CD4-positive, alpha-beta T cell treated with Interleukin-21 for 1 hour (primary cell): ENCODE measurements at places on chromosomes 1 and 21.

- no peak for DNase-seq
Measured at GRCh38 chr1:240888039-240888786, 276.3 kb upstream of the GREM2 start.

DNA sequence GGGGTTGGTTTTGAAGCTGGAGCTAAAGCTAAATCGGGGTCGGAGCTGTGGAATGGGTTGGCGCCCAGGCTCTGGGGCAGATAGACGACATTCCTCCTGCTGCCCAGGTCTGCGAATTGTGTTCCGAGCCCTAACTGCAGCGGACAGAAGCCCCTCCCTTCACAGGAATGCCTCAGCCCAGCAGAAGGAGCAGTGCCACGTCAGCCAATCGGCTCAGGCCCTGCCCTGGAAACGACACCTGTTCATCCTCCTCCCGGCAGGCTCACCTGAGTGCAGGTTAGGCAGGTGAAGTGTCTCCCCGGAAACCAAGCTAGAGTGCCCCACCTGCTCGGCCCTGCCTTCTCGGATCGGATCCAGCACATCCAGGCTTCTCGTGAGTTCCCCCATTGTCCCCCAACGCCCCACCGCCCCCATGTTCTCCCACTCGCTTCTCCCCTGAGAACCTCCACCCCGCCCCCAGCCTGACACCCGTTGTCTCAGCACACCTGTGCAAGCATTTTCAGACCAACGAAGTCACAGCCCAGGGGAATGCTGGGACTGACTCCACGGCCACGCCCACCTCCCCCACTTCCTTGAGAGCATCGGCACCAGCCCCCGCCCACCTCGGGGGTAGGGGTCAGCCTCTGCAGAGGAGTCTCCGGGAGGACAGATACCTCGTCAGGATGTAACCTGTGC, 775 bp downstream of the TMEM125 start:
- DNase-seq, result no peak

DNA sequence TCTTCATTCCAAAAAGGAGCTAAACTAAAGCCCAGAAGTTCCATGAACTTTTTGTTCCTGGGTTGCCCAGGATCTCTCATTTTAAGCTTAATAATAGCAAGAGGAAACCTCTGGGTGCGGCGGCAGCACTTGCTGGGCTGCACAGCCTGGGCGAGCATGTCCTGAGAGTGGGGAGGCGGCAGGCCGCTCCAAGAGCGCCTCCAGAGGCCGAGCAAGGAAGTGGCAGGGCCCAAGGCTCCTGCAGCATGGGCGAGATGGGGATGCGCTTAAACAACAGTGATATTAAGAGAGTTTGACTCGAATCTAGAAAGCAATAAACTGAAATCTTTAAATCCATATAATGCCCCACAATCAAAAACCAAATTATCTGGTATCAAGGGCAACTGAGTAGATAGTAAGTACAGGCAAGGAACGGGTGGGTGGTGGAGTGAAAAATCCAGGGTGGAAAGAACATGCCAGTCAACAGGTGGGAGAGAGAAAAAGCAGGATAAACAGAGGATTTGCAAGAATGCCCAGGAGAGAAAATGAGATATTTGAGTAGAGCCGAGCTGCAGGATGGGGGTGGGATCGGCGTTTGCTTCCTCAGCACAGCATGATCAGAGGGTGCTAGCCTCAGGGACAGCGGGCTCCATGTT, 14.1 kb upstream of the TNR start:
- no peak for DNase-seq

DNA sequence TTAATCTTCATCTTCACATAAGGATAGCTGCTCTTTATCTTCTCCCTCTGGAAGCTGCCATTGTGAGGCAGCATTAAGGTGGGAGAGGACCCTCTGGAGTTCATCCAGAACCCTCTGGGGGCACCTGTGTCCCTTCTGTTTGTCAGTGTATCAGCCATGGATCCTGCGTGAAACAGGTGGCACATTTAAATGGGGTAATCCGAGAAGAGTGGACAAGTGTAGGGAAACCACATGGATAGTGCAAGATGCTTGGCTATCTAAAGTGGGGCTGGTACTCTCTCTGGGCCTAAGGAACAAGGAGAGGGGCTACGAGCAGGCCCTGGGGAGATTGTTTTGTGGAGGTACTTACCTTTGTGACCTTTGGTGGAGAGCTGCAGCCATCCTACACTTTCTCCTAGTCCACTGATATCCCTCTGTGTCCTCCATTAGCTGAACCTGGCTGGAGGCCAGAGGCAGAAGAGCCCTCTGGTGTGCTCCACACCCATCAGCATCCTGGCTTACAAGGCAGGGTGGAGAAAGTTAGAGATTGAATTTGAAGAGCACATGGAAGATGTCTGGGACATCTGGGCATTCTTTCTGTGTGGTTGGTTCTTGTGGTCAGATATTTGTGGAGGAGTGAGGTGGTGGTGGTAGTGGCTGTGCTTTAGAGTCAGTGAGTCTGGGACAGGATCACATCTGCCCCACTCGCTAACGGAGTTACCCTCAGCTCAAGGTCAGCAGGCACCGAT, 117.7 kb downstream of the FGGY start:
- no peak for DNase-seq

GRCh38 chr1:88650676-88651418, 33.2 kb upstream of the PKN2 start:
- DNase-seq, result no peak

- no peak for DNase-seq
Measured at GRCh38 chr1:205817364-205817763, 4.4 kb upstream of the SLC41A1 start.

DNA sequence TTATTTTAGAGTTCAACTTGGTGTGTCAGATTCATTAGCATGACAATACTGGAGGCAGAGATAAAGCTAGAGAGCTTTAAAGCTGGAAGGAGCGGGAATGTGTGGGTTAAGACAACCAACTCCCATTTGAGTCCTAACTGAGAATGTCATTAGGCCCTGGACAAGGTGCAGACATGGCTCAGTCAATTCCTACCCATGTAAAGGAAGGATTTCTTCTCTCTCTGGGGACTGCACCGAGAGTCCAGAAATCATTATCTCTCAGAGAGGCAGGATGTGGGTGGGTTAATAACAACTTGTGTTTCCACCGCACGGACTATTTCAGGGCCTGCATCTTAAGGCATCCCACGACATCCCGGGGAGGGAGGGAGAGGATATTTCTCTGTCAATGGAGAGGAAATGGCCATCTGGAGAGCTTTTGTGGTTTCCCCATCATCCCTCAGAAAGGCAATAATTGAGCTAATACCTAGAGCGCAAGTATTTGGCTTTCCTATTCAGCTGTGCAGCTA, 46.7 kb upstream of the SARS1 start:
- DNase-seq, result no peak

GRCh38 chr21:38439426-38439825, 58.9 kb downstream of the ERG start:
- DNase-seq, result no peak

DNA sequence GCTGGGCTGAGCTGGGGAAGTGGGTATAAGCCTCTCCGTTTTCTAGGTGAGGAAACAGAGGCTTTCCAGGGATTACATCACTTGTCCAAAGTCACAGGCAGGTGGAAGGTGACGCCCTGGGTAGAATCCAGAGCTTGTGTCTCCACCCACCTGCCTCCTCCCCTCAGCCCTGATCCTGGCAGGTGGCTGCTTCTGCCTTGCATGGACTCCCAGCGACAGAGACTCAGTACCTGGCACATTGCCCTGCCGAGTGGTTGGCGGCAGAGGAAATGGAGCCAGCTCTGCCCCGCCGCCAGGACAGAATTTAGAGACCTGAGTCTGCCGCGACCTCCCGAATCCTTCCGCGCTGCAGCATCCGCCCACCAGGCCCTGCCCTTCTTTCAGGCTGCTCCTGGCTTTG, 2.1 kb downstream of the PLA2G2E start:
- no peak for DNase-seq

DNA sequence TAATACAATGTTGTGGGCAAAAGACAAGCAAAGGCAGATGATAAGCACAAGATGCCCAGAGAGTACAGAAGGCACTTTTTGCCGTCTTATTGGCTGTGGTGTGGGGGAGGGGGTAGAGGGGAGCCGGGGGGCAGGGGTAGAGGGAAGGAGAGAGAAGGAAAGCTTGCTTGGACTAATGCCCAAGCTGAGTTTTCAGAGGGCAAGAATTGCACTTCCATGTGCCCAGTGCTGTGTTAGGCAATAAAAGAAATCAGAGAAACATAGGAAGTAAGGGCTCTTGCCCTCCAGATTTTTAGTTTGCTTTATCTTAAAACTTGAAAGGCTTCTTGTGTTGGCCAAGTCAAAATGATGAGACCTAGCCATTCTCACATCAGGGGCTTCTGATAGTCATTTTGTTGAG, 8.3 kb downstream of the S100A12 start:
- no peak for DNase-seq

DNA sequence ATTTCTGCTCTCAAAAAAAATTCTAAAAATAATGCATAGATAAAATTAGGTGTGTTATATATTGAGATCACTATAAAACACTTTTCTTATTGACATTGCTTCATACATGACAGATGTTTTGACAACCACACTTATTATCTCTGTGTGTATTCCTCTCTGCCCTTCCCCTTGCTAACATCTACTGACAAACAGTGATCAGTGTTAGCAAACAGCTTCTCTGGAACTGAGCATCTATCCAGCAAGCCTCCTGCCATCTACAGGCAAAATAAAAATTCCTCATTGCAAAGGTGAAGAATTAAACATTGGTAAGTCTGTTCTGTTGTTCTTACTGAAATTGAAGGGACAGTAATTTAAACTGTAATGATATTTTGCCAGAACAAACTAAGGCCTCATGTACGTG, 2153.9 kb downstream of the NCAM2 start:
- DNase-seq, result no peak

GRCh38 chr1:14811573-14811972, 213.1 kb downstream of the KAZN start:
- no peak for DNase-seq

DNA sequence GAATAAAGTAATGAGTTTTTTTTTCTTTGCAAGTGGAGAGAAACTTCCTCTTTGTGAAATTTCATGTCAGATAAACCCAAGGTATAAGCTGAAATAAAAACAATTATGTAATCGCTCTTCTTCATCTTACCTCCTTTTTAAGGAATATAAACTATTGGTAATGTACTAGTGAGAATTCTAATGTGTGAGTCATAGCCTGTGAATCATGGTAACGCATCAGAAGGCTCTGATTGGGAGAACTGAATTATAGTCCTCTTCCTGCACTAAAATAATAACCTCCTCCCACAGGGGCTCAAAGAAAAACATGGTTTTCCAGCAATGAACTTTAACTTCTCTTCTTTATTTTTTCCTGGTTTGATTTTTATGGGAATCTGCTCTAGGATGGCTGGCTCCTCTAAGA, 57.1 kb upstream of the COX20 start:
- no peak for DNase-seq

DNA sequence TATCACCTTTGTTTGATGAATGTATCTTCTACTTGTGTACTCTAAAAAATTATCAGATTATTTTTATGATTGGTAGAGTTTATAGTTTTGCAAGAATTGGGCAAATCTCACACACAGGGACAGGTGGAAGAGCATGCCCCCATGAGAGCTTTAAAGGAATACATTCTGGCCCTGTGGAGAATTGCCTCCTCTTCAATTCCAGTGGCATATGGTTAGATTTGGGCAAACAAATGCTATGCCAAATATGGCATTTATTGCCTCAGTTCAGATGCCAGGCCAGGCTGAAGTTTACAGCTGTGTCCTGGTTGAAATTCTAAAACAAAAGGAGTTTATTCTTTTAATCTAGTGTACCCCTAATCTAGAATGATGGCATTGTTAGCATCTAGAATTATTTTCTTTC, 162.4 kb upstream of the CACYBP start:
- DNase-seq, result no peak

DNA sequence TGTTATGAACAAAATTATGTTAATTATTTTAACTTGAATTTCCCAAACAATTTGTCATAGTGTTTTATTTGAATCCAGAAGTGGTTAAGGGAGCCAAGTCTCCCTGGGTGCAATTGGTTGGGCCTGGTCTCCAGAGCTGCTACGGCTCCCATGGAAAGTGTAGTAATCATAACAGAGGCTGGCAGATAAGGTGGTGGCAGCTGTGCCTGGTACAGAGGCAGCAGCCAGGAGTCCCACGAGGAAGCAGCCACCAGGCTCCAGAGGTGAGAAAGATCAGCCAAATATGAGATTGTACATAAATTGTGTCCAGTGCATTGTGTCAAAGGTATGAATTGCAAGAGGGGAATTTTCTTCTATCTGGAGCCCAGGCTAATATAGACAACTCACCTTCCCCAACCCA, 368.9 kb upstream of the PTBP2 start:
- no peak for DNase-seq

DNA sequence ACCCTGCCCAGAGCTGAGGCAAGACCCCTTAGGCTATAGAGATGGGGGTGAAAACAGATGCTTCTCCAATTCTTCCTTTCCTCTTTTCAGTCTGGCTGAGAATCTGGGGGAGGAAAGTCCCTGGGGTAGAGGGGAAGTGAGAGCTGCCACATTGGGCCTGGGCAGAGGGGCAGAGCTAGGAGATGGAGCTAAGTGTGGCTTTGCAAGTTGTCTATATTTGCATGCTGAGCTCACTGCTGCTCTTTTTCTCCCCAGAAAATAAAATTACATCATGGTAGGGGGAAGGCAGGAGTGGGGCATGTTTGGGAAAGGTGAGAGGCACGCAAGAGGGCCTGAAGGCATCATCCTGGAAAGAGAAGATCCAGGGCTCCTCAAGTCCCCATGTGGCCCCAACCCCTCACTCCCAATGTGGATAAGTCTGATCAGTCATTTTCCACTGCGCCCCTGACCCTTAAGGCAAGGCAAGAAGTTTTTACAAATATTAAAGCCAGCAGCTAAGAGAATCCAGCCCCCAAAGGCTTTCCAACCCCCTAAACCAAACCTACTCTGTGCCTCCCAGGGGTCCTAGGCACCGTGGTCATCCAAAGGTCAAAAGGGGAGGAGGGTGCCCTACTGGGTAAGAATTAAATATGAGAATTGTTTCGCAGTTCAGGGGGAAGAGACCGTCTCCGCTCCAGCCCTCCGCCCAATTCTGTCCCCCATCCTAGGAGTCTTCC, 500 bp upstream of the PEA15 start:
- DNase-seq, result peak; percentile 36

- DNase-seq, result no peak
Measured at GRCh38 chr1:44802306-44803061, 2.3 kb downstream of the PLK3 start.

- no peak for DNase-seq
Measured at GRCh38 chr1:219542828-219543518, 69.9 kb downstream of the ZC3H11B start.

DNA sequence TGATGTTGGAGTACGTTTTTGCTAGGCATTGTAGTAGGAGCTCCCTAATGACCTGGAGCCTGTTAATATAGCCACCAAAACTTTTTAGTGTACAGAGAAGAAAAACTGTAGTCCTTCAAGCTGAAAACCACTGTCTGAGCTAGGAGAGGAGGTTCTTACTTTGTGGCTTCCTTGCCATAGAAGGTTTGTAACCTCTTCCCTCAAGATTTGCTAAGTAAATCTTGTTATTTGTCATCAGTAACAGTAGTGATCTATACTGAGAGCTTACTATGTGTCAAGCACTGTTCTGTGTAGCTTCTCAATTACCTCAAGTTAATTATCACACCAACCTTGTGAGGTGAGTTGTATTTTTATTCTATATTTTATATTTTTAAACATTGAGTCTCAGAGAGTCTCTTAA, 21.2 kb upstream of the LRRC8C start:
- peak; percentile 58 for DNase-seq
